ENCODE measurements at places on chromosomes 4 and X.

DNA sequence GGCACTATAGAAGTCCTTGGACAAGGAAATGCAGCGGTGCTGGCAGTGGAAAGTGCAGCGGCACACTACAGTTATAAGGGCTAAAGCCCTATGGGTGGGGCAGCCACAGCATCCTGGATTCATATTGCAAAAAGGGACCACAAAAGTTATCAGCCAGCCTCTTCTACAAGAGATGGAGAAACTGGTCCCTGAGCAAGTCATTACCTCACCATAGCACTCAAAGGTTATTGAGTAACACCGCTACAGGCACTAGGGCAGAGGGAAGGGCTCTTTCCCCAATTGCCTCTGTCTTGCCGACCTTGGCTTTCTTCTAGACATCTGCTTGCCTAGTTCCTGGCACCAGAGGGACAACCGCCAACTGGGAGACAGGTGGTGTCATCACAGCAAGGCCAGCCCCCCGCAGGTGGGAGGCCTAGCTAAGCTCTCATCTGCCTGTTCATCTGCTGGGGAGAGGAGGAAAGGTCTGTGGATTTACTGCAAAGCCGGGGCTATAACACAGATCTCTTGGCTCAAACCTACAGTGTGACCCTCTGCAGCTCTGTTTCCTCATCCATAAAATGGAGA lies 600.0 kb downstream of the BCOR start:
- no peak for DNase-seq

- DNase-seq = no peak
These were observed 454.9 kb downstream of the CCSER1 start for GRCh38 chr4:90582087-90582486.

- no peak for DNase-seq
These were observed 168.1 kb downstream of the VSIG4 start for GRCh38 chrX:65871671-65872311.

GRCh38 chr4:153348006-153348405 lies 3.5 kb downstream of the MND1 start:
- DNase-seq = no peak

DNA sequence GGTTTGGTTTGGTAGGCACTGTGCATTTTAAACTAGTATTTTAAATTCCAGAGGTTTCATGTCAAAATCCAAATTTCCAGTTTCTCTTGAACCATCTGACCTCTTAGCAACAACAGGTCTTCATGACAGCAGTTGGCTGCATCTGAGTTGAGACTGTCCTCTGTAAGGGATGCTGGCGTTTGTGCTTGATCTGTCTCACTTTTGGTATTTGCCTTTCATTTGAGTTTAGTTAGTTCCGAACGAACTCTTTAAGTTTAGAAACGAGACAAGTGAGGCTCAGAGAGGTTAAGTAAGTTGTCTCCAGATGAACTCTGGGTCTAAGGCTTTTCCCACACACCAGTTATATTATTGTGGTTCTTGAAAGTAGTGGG lies 29.1 kb downstream of the SPARCL1 start:
- DNase-seq = no peak

DNA sequence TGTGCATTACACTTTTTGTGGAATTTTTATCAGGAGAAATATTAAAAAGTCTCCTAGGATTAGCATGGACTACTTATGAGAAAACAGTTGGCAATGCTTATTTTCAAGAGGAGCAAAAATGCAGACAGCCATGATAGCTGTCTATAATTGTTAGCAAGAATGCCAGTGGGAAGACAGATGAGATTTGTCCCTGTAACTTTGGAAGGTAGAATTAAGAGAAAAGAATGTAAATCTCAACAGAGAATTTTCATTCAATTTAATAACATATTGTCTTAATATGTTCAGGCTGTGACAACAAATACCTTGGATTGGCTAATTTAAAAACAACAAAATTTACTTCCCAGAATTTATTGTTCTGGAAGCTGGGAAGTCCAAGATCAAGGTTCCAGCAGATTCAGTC lies 349.2 kb downstream of the IQCM start:
- no peak for DNase-seq

DNA sequence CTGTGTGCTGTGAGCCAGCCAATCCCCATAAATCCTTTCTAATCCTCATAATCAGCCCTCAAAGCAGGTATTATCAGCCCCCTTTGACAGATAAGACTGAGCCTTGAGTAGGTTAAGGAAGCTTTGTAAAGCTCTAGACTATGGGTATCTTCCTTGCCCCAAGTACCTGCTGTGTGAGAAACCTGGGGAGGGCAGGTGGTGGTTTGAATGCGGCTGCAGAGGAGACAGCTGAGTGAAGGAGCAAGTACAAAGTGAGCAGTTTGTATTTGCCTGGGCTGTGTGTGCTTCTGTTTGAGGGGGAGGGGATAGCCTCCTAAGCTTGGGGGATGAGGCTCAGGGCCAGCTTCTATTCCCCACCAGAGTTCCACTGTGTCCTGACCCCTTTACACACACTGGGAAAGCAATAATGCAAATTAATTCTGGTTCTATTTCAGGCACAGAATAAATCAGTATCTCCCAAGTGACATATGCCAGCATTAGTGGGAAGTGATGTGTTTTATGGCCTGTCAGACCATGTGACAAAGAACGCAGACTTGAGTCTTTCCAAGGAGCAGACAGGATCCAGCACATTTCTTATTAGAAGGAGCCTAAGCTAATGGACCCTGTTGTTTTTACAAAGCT lies 63.5 kb downstream of the EVC start:
- DNase-seq = no peak

DNA sequence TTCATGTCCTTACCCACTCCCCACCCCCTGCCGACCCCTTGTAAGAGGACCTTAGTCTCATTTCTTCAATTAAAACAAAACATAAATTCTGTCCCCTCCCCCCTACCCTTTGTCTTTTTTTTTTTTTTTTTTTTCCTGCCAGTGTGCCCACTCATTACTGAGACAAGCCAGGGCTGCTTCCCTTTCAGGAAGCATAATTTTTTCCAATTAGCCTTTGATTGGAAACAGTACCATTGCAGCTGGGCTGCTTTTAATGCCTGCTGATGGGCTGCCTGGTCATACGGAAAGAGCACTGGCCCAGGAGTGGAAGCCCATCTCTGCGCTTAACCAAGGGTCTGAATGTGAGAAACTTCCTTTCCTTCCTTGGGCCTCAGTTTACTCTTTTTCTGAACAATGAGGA lies 18.6 kb upstream of the CAPN6 start:
- DNase-seq = no peak

DNA sequence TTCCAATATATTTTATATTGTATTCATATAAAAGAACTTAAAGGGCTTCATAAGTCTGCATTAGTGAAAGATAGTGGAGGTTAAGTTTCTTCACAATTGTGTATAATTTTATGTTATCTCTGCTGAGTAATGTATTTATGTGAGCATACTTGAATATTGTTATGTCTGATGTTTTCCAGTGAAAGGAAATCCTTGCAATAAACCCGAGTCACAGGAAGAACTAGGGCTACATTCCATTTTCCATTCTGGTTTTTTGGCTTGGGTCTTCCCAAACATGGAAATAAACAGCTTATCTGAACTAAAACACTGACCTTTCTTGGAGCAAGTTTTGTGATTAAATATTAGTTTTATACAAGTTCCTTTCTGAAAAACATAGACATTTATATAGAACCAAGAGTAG lies 231.3 kb upstream of the GPRIN3 start:
- no peak for DNase-seq

GRCh38 chrX:26586570-26586969 lies 370.6 kb downstream of the MAGEB5 start:
- DNase-seq = no peak

DNA sequence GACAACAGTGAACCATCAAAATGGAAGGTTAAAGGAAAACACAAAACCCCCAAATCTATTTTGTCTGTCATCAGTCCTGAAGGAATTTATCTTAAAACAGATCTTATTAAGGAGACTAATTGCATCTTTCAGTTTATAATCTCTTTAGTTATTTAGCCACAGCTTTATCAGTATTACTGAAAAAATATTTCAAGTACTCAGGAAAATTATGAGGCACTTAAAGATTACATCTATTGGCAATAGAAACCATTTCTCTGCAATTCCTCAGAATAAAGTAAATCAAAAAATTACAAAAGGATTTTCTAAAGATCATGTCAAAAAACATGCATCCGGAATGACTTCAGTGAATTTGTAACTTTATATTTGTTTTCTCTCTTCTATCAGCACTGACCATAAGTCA lies 35.2 kb downstream of the ANTXR2 start:
- no peak for DNase-seq

DNA sequence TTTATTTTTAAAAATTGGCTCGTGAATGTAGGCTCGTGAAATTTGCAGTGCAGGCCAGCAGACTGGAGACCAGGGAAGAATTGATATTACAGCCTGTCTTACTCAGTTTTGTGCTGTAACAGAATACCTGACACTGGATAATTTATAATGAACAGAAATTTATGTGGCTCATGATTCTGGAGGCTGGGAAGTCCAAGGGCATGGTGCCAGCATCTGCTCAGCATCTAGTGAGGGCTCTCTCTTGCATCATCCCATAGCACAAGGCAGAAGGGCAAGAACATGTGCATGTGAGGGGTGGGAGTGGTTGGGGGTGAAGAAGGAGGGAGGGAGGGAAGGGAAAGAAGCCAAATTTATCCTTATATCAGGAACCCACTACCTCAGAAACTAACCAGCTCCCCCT lies 13.7 kb upstream of the CLTRN start:
- DNase-seq = no peak

DNA sequence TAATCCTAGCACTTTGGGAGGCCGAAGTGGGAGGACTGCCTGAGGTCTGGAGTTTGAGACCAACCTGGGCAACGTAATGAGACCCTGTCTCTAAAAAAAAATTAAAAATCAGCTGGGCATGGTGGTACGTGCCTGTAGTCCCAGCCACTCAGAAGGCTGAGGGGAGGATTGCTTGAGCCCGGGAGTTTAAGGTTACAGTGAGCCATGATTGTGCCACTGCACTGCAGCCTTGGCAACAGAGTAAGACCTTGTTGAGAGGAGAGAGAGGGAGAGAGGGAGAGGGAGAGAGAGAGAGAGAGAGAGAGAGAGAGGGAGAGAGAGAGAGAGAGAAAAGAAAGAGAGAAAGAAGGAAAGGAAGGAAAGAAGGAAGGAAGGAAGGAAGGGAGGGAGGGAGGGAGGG lies 144.9 kb downstream of the RASL11B start:
- no peak for DNase-seq

DNA sequence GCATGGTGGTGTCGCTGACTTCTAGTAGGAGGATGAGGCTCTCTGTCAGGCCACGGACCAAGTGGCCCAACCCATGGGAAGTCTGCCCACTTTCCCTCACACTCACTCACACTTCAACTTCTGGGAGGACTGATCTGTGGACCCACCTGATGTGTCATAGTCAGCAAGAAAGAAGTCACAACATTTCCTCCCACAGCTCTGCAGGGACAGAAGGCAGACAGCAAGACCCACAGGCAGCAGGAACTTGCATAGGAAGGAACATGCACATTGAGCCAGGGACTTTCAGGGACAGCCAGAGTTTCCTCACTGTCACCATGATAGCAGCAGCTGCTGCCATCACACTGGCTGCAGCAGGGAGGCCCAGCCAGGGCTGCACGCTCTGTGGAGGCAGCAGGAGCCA lies 19.5 kb downstream of the XAGE5 start:
- no peak for DNase-seq

DNA sequence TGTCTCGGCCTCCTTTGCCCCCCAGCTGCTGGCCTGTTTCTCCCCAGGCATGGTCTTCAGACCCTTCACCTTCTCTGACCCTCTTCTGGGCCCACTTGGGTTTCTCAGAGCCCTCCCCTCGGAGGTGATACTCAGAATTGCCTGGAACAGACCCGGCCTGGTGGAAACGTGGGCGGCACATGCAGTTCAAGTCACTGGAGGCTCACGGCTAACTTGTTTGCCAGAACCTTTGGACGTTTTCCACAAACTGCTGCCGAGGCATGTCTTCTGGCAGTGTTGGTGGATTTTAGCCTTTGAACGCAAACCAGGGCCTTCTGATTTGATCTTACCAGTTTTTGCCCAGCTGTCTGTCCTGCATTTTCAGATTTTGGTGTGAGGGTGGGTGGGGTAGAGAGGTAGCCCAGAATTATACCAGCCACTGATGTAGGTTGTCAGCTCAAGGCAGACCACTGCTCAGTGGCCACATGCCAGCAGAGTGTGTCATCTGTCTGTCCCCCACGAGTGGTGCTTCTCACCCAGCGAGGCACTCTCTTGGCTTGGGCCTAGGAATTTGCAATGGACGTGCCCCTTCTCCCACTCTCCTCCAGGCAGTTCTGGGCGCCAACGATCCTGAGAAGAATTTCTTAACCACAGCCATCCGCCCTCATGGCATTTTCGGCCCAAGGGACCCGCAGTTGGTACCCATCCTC lies 32.5 kb upstream of the ZNF185 start:
- no peak for DNase-seq

GRCh38 chr4:119765951-119766350 lies 137.3 kb upstream of the PDE5A start:
- no peak for DNase-seq

- no peak for DNase-seq
These were observed 170.9 kb upstream of the CASK start for GRCh38 chrX:42094218-42094617.

DNA sequence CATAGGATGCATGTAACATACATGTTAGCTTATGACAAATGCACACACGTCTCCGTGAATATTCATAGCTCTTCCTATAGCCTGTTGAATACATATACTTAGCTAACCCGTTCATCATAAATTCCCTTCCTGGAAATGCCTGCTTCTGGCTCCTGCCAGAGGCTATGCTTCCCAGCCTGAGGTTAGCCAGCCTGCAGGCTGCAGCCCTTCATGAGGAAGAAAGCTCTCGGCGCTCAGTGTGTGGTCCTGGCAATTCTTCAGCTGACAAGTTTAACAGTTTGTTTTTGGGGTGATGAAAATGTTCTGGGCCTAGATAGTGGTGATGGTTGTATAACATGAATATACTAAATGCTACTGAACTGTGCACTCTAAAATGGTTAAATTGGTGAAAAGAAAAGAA lies 48.8 kb upstream of the MAN2B2 start:
- no peak for DNase-seq

- no peak for DNase-seq
These were observed 90.9 kb upstream of the TLR2 start for GRCh38 chr4:153593161-153593560.

DNA sequence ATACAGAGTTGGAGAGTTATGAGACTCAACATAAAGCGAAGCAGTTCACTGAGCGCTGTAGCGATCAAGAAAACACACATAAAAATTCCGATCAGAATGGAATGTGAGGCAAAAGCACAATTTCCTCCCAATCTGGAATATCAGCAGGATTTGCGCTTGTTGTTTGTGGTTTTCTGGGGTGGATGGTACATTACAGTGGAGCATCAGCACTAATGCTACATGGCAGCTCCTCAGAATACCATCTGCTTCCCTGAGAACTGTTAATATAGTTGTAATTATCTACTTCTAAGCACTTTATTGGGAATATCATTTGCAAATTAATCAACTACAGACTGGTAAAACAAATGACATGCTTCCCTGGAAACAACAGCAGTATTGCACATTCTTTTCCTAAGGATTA lies 324.1 kb upstream of the PPARGC1A start:
- DNase-seq = no peak

Data from progenitor cell of endocrine pancreas (in vitro differentiated cells).